Left cardiac atrium (tissue), 4 donors: ENCODE measurements at places on chromosomes 1 and 21.
A peak's percentile ranks its signal among the peaks of the same experiment; 100 is the strongest.

GRCh38 chr21:38913893-38914527 is 108.3 kb downstream of the ETS2 start:
- DNase-seq = no peak

- DNase-seq = no peak
These were observed 28.1 kb upstream of the CSF1 start for GRCh38 chr1:109882288-109883245.

GRCh38 chr1:1827089-1827848 is 49.0 kb upstream of the NADK start:
- DNase-seq = no peak

DNA sequence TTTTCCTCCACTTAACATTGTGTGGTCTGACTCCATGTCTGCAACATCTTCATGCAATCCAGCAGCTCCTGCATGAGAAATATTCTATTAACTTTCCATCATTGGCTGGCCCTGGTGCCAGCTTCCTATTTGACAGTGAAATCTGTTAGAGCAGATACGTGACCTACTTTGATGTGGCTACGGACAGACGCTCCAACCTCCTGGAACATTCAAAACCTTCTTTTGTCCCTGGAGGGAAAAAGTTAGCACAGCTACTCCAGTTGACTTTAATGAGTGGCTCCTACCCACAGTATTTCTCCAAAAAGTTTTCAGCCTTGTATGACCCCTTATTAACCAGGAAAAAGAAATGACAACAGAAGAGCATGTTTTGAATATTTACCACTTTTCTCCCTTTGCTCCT is 22.0 kb downstream of the PRAMEF20 start:
- DNase-seq = no peak

- DNase-seq = peak; percentile 31
These were observed at the start of gene RBP7 for GRCh38 chr1:9996624-9997582. Gene RBP7, plus strand, starts transcription at chr1:9997228. Its CDS starts 31 bp downstream, at chr1:9997259.

GRCh38 chr21:28547766-28548165 is 444.9 kb downstream of the LTN1 start:
- no peak for DNase-seq

DNA sequence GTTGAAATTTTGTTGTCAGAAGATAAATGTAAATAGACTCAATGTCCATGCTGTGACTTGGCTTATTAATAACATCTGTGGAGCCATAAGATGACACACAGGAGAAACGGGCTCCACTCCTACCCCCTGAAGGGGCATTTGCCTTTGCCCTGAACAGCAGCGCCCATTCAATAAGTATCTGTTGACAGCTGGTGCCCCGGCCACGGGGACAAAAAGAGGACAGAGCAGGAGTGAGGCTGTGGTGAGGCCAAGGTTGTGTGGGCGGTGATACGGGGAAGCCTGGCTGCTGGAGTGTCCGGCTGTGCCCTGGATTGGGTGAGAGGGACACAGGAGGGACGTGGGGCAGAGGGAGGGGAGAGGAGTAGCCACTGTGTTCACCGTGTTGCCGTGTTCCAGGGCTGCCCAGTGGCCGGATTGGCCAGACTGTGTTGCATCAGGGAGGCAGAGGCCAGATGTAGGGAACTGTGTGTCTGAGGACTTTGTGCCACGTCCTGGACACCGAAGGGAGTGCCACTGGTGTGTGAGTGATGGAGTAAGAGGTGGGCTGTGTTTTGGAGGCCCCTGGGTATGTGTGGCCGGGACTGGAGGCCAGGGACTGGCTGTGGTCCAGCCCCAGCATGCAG is 15.1 kb downstream of the PRMT2 start:
- DNase-seq = peak; percentile 30

DNA sequence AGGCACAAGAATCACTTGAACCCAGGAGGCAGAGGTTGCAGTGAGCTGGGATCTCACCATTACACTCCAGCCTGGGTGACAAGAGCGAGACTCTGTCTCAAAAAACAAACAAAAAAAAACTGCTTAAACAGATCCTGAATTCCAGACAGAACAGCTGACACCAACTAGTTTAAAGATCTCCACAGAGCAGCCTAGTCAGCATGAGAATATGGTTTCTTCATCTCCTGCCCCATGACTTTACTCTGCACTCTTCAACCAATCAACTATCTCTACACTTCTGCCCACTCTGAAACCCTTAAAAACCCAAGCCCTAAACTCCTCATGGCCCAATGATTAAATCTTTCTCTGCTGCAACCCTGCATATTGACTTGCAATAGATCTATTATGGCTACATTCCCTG is 7.5 kb upstream of the PRRC2C start:
- DNase-seq = no peak

DNA sequence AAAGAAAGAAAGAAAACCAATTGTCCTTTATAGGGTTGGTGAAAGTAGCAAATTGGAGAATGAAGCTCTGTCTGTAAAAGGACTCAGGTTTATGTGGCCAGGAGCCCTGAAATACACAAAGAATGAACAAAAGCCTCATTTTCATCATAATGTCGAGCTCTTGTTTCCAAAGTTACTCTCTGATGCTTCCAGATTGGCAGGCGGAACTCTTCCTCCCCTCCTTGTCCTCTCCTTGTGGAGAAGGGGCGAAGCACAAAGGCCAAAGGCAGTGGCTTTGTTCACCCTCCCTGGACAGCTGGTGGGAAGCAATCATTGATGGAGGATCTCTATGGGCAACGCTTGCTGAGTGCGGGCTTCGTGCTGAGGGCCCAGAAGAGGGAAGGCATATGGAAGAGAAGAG is 5.6 kb downstream of the CA6 start:
- no peak for DNase-seq

DNA sequence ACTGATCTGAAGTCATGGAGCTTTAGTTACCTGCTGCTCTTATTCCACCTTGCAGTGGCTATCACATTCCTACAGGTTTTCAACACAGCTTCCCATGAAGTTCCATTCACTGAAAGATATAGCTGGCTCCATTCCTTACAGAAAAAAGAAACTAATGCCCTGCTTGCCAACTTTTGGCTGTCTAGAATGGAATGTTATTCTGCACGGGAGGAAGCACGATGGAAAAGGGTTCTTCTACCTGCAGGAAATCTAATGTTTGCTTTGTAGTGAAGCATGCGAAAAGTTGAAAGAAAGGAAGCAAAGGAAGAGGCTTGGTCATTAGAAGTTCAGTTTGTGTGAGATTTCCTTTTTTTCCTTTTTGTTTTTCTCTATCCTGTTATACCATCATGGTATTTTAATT is 32.6 kb downstream of the GIPC2 start:
- DNase-seq = no peak

GRCh38 chr1:156566436-156566835 is 5.9 kb downstream of the IQGAP3 start:
- no peak for DNase-seq
